ENCODE measurements at places on chromosomes 3 and 15.

DNA sequence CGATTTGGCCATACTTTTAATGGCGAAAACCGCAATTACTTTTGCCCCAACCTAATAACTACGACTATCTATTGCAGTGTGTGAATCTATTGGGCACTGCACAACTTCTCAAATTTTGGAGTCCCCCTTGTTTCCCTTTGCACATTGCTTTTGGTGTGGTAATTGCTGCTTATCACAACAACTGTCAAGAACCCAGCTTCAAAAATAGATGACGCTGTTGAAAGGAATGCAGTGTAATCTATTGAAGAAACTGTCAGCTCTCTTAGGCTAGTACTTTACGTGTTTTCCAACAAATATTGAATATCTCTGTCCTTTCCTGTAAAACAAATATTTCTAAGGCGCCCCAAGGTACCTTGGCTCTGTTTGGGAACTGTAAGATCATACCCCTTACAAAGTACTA is 222.8 kb upstream of the UBE2E2 start:
- no peak for DNase-seq

GRCh38 chr3:155197786-155198185 is 95.7 kb downstream of the STRIT1 start:
- no peak for DNase-seq

- no peak for DNase-seq
Measured at GRCh38 chr3:13139471-13140065, 66.3 kb upstream of the IQSEC1 start.

GRCh38 chr3:10010878-10011465 is 15.3 kb upstream of the FANCD2 start:
- DNase-seq, result peak; percentile 96

- peak; percentile 72 for DNase-seq
Measured at GRCh38 chr3:126983653-126984390, 907 bp downstream of the PLXNA1 start.

- DNase-seq, result no peak
Measured at GRCh38 chr3:13688034-13688433, 139.1 kb downstream of the FBLN2 start.

GRCh38 chr15:91559066-91559465 is 294.4 kb upstream of the SLCO3A1 start:
- DNase-seq, result no peak

DNA sequence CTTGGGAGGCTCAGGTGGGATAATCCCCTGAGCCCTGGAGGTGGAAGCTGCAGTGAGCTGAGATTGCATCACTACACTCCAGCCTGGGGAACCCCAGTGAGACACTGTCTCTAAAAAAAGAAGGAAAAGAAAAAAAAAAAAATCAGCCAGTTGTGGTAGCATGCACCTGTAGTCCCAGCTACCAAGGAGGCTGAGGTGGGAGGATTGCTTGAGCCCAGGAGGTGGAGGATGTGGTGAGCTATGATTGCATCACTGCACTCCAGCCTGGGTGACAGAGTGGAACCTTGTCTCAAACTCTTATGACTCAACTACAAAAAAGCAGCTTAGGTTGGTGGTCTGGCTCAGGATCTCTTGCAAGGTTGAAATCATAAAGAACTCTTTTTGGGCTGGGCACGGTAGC is 19.3 kb upstream of the GPX1 start:
- DNase-seq, result no peak

DNA sequence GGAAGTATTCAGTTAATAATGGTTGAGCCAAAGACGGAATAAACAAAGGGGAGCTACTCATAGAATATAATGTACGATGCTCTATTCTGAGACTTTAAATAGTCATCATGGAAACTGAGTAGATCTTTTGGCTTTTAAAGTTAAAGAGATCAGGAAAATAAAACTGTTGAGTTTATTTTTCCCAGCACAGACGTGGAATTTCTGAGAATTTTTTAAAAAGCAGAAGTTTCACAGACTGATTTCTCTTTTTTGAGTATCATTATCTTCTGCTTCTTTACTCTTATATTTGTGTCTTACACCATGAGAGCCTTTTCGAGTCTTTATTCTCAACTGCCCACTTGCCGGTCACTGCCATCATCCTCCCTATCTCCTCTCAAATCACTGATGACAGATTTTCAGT is 13.2 kb downstream of the P2RY14 start:
- DNase-seq, result no peak

DNA sequence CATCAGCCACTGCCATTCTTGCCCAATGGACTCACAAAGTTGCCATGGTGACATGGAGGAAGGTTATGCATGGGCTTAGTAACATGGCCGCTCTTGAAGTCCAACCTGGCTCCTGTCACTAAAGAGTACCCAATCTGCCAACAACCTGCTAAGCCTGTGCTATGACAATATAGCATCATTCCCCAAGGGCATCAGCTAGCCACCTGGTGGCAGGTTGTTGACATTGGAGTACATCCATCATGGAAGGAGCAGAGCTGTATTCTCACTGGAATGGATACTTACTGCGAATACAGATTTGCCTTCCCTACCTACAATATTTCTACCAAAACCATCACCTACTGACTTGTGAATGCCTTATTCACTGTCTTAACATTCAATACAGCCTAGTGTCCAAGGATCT is 138.9 kb upstream of the RORA start:
- DNase-seq, result no peak

DNA sequence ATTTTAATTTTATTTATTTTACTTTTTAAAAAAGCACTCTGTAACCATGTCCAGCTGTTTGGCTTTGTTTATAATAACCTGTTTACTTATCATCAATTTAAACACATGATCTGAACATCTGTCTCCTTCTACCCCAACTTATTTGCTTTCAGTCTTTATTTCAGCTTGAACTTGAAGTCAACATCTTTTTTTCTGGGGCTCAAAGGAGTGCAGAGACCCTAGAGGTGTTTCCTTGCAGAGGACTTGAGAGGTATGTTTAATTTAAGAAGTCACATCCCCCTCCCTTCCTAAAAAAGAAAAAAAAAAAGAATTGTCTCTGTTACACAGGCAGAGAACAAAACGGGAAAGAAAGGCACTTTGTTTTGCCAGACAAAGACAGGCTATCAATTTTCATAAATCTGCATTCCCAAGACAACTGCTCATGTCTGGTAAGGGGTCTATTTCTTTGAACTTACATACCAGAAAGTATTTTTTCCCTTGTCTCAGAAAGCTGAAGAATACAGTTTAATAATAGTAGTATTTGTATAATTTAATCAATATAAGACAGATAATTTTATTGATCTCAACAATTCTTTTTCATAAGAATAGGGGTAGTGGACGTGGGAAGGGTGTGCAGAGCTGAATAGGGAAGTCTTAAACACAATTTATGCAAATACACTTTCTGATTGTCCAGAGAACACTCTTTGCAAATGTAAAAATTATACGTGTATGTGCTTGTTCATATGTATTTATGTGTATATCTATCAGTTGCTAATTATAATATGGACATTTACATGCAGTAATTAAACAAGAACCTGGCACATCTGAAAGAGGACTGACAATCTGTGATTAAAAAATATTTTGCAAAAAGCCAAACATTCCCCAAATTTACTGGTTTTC is 109.7 kb upstream of the PDZRN3 start:
- no peak for DNase-seq

DNA sequence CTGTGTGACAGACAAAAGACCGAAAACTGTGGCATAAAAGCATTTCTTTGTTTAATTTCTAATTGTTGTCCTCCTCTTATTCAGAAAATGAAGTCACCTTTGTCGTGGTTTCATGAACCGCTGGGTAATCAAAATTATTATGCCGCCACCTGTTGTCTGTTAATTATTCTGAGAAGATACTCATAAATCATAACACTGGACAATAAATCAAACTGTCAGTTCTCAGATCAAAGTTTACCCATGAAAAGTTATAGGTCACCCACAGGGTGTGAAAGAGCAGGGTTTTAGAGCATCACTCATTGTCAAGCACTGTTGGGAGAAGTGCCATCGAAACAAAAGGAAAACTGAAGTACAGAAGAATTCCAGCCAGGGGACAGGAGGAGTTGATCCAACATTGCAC is 474.3 kb downstream of the NR2F2 start:
- DNase-seq, result no peak

GRCh38 chr15:82301296-82302016 is 38.8 kb downstream of the SAXO2 start:
- no peak for DNase-seq

DNA sequence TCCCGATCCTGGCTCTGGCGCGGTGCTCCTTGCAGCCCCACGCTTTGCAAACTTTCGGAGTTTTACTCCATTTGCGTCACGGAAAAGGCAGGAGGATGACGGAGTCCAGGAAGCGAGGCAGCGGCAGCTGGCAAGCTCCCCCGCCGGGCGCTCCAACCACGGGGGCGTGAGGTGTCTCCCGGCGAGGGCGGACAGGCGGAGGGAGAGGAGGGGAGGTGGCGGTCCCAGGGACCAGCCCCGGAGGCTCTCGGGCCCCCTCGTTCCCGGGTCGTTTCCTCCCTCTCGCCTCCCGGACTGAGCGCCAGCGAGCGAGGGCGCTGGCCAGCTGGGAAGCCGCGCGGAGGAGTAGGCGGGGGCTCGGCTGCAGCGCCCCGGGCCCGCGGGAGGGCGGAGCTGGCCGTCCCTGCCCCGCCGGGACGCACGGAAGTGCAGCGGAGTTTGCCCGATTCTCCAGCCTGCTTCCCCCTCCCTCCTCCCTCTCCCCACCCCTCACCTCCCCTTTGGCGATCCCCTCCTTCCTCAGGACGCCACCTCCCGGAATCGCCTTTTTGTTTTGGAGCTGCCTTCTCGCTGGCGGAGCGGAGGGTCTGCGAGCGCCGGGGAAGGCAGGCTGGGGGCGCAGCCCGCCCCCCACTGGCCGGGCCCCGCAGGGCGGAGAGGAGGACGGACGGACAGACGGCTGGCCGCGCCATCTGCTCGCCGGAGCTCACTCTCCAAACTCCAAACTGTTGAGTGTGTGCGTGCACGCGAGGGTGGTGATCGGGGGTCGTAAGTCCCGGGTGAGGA is at the start of gene SNX33:
SNX33 (plus strand) TSS at position 543 of the 786 bp plus-strand sequence. CDS start 1,191 bp downstream, outside the sequence.
- DNase-seq, result peak; percentile 92

GRCh38 chr15:34490417-34491193 is 53.0 kb upstream of the GOLGA8A start:
- no peak for DNase-seq

- DNase-seq, result no peak
Measured at GRCh38 chr3:150673966-150674365, 29.8 kb downstream of the ERICH6 start.

GRCh38 chr3:49732597-49732996 is 8.8 kb upstream of the GMPPB start:
- no peak for DNase-seq

DNA sequence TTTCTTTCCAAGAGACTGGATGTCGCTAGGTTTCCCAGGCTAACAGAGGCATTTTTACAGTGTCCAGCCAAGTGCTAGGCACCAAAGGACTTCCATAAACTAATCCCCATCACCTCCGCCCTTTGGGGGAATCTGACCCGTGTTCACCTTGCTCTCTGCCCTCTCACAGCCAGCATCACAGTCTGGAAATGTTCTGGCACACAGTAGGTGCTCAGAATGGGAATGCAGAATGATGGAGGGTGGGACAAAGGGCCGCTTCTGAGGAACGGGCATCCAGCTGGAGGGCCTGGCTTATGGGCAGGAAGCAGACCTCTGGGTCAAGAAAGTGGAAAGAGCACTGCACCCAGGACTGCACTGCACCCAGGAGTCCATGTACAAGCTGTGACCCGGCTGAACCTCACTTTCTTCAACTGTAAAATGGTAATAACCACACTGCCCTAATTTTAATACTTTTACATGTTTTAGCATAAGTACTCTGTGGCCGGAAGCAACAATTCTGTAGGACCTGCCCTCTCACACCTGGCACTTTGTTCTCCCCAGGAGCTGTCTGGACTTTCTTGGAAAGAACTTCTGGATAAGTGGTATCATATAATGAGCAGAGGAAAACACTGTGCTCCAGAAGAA is 901 bp upstream of the NMB start:
- no peak for DNase-seq

GRCh38 chr3:77699125-77699691 is 659.3 kb downstream of the ROBO2 start:
- no peak for DNase-seq

GRCh38 chr3:151428386-151428785 is 32.5 kb downstream of the IGSF10 start:
- DNase-seq, result no peak

GRCh38 chr3:13654330-13655060 is 105.6 kb downstream of the FBLN2 start:
- no peak for DNase-seq

DNA sequence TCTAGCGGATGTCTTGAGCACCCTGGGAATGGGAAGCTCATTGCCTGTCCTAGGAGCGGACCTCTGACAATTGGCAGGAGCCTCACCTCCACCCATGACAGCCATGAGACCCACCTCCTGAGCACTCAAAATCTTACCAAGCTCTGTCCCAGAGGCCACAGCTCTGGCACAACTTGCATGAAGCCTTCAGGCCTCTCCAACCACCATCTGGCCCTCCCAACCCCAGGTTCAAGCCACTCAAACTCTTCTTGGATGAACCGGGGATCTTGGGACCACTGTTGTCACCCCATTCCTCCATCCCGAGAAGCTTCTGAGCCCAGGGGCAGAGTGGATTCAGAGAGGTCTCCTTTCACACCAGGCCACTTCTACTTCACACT is 1.5 kb downstream of the VIPR1 start:
- no peak for DNase-seq

- DNase-seq, result no peak
Measured at GRCh38 chr3:33750211-33750548, 32.1 kb upstream of the CLASP2 start.

DNA sequence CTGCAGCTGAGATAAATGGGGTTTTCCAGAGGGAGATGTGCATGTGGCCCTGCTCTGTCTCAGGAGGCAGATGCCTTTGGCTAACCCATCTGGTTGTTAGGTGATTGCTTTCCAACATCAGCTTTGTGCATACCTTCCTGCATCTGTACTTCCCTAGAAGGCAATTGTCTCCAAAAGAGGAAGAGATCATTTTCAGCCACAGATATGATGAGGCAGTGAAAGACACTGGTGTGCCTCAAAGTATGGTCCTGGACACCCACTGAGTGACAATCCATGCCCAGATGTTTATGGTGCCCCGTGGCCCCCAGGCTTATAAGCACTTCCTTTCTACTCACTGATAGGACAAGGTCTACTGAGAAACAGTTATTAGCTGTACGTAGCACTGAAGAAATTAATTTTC is 117.5 kb upstream of the NR2F2 start:
- no peak for DNase-seq

DNA sequence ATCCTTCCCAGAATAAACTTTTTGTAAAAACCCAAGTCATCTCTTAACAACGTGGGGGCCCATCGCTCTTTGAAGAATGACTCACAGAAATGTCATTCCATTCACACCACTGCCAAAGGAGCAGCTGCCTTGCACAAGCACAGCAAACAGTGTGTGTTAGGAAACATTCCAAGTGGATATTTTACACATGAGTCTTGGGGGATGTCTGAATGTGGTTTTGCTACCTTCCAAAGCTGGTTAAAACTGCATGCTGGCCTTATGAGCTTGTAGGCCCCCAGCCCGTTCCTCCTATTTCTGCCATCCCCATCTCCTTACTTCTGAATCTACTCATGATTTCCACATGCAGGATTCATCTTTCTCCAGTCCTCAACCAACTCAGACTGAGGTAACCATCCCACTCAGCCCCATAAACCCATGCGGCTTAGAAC is 130.8 kb downstream of the CPNE4 start:
- DNase-seq, result peak; percentile 82
